ENCODE measurements at places on chromosomes 2 and 18.

DNA sequence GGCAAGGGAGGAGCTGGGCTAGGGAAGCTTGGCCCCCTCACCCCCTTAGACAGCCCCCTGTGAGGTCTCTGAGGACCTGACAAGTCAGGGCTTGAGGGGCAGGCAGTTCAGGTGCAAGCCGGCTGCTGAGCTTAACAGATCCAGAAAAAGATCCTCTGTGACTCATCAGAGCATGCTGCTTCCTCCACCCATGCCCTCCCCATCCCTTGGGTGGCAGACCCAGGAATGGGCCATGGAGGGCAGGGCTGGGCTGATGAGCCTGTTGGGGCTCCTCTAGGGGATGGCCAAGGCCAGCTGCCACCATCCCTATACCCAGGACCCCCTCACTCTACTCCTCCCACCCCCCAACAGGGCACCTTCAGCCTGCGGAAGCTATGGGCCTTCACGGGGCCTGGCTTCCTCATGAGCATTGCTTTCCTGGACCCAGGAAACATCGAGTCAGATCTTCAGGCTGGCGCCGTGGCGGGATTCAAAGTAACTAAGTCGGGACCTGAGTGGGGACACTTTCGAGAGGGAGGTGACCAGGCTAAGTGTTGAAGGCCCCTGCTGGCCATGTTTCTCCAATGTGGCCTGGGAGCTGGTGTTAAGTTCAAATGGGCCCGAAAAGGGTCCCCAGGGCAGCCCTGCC, 1.9 kb downstream of the SLC11A1 start:
- DNase-seq: no peak

DNA sequence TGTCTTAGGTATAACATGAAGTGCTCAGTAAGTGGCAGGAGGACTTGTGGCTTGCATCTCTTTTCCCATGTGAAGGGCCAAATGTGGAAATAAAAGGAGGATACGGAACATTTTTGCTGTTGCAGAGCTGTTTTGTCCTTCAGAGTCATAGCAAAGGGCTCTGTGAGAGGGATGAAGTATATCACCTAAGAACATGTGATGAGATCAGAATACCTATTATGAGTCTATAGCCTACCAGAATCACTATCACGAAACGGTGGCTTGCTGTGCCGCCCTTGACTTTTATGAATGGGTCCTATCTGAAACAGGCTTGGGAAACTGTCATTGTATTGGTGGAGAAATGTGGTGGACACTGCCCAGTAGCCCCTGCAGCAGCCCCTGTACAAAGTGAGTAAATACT, 67.0 kb upstream of the ITGB6 start:
- DNase-seq: no peak

- no peak for DNase-seq
Observed at GRCh38 chr2:237270520-237270919, 143.4 kb downstream of the COL6A3 start.

GRCh38 chr18:36078751-36079529, 11.6 kb upstream of the RPRD1A start:
- DNase-seq: no peak

DNA sequence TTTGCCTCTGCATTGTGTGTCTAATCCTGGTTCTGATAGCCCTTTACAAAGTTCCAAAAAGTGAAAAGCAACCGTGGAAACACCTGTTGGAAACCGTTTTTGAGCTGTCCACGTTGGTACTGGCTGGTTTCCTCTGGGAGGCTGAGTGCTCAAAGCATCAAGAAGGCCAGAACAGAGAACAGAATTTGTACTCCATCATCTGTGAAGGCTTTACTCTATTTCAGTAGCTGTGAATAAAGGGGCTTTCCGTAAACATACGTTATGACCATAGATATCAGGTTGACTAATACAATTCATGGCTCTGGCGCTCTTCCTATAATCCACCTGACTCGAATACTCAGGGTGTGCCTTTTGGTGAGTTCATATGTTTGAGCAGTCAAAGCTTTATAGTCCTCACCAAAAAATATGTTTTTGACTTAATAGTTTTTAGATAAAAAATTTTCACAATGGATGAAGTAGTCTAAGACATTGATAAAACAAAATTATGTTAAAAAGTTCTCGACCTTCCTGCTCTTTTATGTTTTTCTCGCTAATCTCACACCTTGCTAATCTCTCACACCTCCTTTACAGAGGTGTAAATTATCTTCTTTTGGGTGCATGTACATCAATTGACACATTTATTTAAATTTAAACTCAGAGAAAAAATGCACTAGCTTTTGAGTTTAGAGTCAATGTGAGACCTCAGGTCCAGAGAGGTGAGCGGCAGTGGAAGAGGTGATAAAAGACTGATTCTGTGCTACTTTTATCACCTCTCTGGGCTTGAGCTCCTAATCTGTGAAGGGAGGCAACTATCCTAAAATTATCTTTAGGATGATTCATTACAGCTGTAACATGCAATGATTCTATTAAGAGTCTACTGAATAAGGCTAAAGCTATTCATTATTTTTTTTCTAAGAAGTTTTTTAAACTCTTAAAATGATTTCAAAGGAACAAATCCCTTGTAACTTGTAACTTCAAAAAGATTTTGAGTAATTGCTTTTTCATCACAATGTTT, 65.3 kb downstream of the CXCR4 start:
- no peak for DNase-seq

DNA sequence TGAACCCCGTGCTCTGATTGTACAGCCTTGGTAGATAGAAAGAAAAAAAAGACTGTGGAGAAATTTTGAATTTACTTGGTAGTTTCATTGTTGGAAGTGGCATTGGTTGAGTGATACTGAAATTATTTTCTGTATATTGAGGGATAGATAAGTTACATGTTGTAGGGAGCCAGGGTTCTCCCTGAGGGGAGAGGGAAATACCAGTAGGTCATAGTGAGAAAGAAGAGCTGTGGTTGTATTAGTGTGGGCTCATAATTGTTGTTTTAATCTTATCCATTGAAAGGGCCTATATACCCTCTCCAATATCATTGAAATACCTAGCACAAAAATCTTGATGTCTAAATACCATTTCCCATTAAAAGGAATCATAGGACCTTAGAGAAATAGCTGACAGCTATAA, 16.9 kb upstream of the RAB31 start:
- no peak for DNase-seq

DNA sequence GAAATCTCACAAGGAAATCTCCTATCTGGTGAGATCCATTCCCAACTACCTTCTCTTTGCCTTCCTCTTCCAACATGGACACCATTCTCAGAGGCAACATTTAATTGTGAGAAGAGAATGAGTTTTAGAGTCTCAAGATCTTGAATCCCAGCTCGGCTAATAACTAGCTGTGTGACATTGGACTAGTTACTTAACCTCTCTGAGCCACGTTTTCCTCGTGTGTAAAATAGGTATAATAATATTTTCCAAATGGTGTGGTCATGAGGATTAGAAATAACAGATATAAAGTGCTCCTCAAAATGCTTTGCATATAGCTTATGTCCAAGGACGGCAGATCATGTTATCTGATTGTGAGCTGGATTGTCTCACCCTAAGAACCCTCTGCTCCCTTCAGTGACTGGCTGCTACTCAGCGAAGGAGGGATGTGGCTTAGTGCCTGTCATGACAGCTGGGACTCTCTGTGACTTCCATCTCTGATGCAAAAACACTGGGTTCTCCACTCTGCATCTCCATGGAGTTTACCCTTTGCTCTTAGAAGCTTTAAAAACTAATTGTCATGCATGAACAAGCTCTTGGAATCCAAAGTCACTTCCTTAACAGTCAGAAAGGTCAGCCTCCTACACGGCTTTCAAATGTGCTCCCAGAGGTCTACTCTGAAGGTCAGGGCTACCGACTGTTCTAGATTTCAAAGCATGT, 38.4 kb upstream of the MRPL19 start:
- no peak for DNase-seq

GRCh38 chr2:64139956-64140355, 4.3 kb downstream of the PELI1 start:
- no peak for DNase-seq

- no peak for DNase-seq
Observed at GRCh38 chr18:58418361-58418760, 210.5 kb downstream of the ALPK2 start.

GRCh38 chr2:70664525-70664924, 103.5 kb downstream of the ADD2 start:
- DNase-seq: no peak

DNA sequence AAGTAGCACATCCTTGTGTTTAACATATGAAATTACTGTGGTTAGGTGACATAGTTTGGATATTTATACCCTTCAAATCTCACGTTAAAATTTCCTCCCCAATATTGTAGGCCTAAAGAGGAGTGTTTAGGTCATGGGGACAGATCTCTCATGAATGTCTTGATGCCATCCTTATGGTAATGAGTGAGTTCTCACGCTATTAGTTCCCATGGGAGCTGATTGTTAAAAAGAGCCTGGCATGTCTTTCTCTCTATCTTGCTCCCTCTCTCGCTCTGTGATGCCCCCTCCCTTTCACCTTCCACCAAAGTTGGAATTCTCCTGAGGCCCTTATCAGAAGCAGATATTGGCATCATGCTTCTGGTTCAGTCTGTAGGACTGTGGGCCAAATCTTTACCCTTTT, 660.1 kb downstream of the ADCYAP1 start:
- no peak for DNase-seq

DNA sequence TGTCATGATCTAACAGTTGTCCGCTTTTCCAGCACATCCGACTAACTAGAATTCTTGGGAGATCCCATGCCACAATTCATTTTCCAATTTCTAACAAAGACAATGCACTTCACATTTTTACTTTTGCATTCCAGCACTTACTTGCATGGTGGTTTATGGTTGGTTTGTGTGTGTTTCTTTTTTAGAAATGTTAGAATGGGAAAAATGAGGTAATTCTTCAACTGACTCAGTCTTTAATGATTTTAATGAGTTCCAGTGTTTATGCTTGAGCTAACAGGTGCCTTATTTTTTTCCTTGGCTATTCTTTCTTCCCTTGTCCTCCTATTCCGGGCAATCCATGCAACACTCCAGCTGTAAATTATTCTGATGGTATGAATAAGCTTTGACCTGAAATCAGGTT, 46.4 kb downstream of the SLC8A1 start:
- DNase-seq: no peak

DNA sequence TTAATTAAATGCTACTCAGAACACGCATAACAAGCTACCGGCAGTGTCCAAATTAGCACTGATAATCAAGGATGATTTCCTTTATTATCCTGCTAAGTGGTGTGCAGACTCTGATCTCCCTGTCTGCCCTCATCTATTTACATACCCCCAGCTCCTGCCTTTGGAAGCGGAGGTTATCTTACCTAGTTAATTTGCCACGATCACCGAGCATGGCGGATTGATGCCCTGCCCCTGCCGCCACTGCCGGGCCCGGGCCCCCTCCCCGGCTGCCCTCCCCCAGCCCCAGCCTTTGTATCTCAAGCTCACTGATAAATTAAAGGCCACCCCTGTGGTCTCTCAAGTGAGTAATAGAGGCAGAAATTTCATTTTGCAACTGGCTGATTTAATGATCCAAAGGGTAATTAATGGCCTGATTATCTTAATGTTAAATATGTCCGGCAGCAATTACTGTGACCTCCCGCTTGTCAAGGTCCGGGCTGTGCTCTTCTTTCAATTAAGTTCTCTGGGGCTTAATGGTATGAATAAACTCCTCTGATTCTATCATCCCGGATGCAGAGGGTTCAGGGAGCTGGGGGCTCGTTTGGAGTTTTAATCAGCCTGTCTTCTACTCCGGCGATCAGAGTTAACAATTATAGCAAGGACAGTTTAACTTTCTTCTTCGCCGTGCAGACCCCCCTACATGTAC, 113.4 kb downstream of the GBX2 start:
- DNase-seq: no peak

DNA sequence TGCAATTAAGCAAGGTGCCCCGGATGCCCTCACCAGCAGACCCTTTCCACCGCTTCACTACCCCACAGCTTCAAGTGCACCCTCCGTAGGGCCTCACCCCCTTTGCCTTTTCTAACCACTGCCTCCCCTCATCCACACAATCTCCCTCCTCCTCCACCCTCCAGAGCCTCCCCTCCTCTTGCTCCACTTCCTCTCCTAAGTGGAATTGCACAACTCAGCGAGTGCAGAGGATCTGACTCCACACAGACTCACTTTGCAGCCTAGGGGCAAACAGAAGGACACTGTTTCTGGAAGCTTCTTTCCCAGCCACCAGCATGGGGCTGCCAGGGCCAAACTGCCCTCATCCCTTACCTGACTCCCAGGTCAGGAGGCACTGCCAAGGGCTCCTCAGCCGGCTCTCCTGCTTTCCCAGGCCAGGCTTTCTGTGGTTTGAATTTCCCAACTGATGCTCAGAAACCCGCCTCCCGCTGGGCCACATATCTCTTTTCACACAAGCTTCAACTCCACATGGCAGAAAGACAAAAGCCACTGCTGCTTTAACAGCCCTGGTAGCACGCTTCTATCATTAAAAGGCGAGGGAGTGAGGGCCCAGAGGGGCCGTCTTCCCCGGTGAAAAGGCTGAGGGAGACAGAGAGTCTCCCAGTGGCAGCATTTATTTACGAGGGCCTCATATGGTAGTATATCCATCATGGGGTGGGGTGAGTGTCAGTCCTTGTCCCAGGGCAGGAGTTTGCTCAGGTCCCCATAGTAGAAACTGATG, 74.7 kb upstream of the MGAT4A start:
- peak; percentile 85 for DNase-seq

DNA sequence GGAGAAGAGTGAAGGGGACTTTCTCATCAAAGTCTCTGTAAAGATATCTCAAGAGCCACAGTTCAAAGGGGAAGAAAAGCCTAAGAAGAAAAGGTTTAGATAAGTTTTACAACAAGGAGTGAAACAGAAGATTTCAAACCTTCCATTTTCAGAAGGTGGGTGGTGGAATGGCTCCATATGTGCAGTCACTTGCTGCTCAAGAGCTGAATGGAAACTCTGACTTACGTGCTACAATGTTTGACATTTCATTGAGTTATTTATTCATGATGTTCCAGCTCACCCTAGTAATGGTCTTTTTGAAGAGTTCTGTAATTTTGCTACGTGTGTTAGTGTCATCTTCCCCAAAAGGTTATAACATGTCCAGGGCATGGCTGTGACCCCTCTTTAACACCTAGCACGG, 21.7 kb downstream of the LCT start:
- no peak for DNase-seq

GRCh38 chr2:214679736-214680135, 129.7 kb downstream of the BARD1 start:
- no peak for DNase-seq

DNA sequence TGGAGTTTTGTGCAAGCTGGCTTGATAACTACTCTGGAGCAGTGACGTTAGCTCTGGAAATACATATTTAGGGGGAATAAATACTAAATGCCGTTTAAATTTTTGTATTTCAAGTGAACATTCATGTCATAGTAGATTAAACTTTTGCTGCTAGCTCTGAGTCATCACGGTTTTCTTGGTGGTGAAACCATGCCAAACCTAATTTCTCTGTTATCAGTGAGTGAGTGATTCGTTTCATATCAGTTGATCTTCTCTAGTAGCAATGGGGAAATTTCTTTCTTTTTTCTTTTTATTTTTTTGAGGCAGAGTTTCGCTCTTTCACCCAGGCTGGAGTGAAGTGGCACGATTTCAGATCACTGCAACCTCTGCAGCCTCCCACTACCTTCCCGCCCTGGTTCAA, 211.1 kb downstream of the PTPRM start:
- DNase-seq: no peak

Measured in KBM-7 (cell line).